T-helper 17 cell (primary cell): ENCODE measurements at places on chromosomes 5 and 9.
A peak's percentile ranks its signal among the peaks of the same experiment; 100 is the strongest.

- DNase-seq = no peak
- no peaks in the 10 kb centered on the region for H3K4me1 ChIP-seq
- no peak overlapping the region for H3K27ac ChIP-seq
- no peak overlapping the region for H3K4me3 ChIP-seq
- peaks cover 25% of the 10 kb centered on the region for H3K27me3 ChIP-seq
- H3K36me3 ChIP-seq = no peaks in the 10 kb centered on the region
Observed at GRCh38 chr9:110606179-110606790, 26.7 kb upstream of the SVEP1 start.

- peaks cover 20% of the 10 kb centered on the region for H3K27me3 ChIP-seq
- no peak for DNase-seq
- H3K4me1 ChIP-seq = no peaks in the 10 kb centered on the region
- no peaks in the 10 kb centered on the region for H3K36me3 ChIP-seq
- no peak overlapping the region for H3K27ac ChIP-seq
Observed at GRCh38 chr9:115636596-115636995, 517.0 kb upstream of the PAPPA start.

DNA sequence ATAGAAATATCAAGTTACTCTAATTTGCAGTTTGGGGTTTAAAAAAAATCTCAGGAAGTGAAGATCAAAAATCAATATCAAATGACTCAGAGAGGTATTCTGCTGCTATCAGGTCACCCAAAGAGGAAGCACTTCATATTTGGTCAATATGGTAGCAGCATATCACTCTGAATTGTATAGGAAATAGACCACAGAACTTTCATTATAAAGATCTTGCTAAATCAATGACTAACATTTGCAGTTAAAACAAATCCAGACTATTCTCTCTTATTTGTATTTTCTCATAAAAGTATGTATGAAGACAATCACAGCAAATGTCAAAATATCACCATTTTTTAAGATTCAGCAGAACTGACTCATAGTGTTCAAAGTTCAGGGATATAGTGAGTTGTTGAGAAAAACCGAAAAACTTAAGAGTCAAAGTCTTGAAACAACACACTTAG lies 105.8 kb upstream of the PCSK1 start:
- DNase-seq = no peak
- H3K4me1 ChIP-seq = peaks cover 19% of the 10 kb centered on the region
- no peak overlapping the region for H3K4me3 ChIP-seq
- no peak overlapping the region for H3K27ac ChIP-seq

DNA sequence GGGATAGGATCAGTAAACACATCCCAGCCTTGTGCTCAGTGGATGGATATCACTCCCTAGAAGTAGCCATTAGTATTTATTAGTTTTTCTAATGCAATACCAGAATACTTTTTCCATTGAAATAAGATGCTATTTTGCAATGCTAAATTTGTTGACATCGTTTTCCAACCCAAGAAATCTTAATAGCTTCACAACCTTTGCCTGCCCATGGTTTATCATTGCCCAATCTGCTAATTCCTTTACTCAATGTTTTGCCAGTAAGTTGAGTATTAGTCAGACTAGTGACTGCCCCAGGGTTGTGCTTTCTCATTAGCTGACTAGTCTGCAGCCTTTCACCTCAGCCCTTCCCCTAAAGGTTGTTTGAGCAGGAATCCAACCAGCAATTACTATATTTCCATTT lies 62.9 kb downstream of the NREP start:
- H3K27ac ChIP-seq = no peak overlapping the region
- no peaks in the 10 kb centered on the region for H3K36me3 ChIP-seq
- H3K4me3 ChIP-seq = no peak overlapping the region
- DNase-seq = no peak

- H3K27ac ChIP-seq = no peak overlapping the region
- no peak for DNase-seq
- no peak overlapping the region for H3K4me3 ChIP-seq
- H3K4me1 ChIP-seq = no peaks in the 10 kb centered on the region
- H3K36me3 ChIP-seq = no peaks in the 10 kb centered on the region
Observed at GRCh38 chr5:102591650-102592049, 92.8 kb upstream of the SLCO6A1 start.

- H3K4me3 ChIP-seq = no peak overlapping the region
- H3K27me3 ChIP-seq = peaks cover 14% of the 10 kb centered on the region
Observed at GRCh38 chr9:1236061-1236460, 185.9 kb downstream of the DMRT2 start.

DNA sequence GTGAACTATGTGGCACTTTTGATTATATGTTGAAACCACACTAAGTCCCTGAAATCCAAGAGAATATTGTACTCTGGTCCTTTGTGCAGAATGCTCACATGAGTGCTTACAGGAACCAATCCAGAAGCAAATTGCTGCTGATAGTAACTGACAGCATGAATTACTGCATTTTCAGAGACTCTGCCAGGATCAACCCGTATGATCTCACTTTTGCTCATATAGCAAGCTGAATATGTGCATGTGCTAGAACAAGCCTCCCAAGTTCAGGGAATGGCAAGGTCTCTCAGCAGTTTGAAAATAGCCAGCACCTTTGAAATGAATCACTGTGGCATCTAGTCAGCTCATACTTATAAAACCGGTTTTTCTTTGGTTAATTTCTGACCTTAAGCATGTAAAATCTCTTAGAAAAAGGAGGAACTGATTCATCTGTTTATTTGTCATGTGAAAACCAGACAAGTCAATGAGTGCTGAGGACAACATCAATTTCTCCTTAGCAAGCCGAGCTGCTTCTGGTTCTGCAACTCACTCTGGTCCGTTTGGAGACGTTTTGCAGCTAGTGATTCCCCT lies 215.7 kb upstream of the ELL2 start:
- no peak overlapping the region for H3K4me3 ChIP-seq
- no peak overlapping the region for H3K27ac ChIP-seq
- no peaks in the 10 kb centered on the region for H3K36me3 ChIP-seq
- no peaks in the 10 kb centered on the region for H3K4me1 ChIP-seq
- no peak for DNase-seq
- peaks cover 10% of the 10 kb centered on the region for H3K27me3 ChIP-seq

DNA sequence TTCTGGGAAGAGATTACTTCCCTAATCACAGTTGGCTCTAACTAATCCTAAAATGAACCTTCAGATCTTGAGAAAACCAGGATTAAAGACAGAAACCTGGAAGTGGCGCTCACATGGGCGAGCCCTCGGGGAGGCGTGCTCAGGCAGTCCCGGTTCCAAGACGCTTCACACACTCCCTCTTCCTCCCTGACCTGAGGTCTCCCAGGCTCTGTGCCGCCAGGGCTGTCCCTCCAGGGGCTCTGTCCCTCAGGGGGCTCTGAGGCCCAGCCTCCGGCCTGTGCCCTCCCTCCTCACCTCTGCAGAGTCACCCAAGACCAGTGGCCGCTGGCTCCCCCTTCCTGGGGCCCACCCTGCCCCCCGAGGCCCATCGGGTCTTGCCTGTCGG lies 10.2 kb downstream of the SLC9A3 start:
- no peak for DNase-seq

DNA sequence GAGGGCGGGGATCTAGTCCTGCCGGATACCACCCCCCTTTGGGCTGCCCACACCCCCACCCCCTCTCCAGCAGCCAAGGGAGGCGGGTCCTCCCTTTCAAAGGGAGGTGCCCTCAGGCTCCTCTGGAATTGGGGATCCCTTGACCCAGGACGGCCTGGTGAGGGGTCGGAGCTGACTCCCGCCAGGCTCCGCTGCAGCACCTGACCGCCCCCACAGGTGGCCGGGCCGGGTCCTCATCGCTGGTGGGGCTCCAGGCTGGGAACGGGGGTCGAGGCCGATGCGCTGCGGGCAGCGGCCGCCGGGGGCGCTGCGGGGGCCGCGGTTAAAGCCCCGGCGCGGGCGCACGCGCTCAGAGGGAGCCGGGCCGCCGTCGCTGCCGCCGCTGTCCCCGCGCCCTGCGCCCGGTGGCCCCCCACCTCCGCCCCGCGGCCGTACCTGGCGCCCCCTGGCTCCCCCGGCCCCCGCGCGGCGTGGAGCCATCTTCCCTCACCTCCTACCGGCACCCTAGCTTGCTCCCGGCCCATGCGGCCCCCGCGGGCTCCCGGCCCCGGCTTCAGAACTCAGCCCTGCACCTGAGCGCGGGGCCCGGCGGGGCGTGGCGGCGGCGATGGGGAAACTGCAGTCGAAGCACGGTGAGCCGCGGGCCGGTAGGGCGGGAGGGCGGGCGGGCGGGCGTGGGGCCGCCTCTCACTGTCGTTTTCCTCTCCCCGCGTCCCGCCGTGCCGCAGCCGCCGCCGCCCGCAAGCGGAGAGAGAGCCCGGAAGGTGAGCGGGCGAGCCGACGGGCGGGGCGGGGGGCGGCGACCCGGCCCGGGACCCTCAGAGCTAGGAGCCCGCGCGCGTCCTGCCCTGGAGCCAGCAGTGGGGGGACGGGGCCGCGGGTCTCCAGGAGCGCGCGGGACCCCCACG lies at the start of gene NKD2:
Gene NKD2 (plus strand): TSS at position 352 of the 908 bp plus-strand sequence. CDS start 256 bp downstream, at position 608.
- peak within 1 kb of the TSS; percentile 87 for H3K4me3 ChIP-seq
- peaks cover 15% of the 10 kb centered on the region for H3K4me1 ChIP-seq
- no peak within 1 kb of the TSS for H3K27ac ChIP-seq
- no peak for DNase-seq
- H3K27me3 ChIP-seq = peaks cover 51% of the 10 kb centered on the region

GRCh38 chr5:79795764-79796398 lies 106.2 kb downstream of the CMYA5 start:
- no peak overlapping the region for H3K4me3 ChIP-seq
- no peaks in the 10 kb centered on the region for H3K27me3 ChIP-seq
- H3K27ac ChIP-seq = no peak overlapping the region
- no peak for DNase-seq
- no peaks in the 10 kb centered on the region for H3K36me3 ChIP-seq
- peaks cover 4% of the 10 kb centered on the region for H3K4me1 ChIP-seq

GRCh38 chr9:135573124-135573523 lies 11.6 kb downstream of the PAEP start:
- H3K36me3 ChIP-seq = no peaks in the 10 kb centered on the region
- H3K4me1 ChIP-seq = no peaks in the 10 kb centered on the region
- no peak for DNase-seq
- no peak overlapping the region for H3K4me3 ChIP-seq
- H3K27ac ChIP-seq = no peak overlapping the region
- no peaks in the 10 kb centered on the region for H3K27me3 ChIP-seq

GRCh38 chr5:88769165-88769564 lies 113.8 kb downstream of the MEF2C start:
- no peak overlapping the region for H3K4me3 ChIP-seq
- peaks cover 22% of the 10 kb centered on the region for H3K27me3 ChIP-seq
- H3K27ac ChIP-seq = no peak overlapping the region
- H3K4me1 ChIP-seq = no peaks in the 10 kb centered on the region

DNA sequence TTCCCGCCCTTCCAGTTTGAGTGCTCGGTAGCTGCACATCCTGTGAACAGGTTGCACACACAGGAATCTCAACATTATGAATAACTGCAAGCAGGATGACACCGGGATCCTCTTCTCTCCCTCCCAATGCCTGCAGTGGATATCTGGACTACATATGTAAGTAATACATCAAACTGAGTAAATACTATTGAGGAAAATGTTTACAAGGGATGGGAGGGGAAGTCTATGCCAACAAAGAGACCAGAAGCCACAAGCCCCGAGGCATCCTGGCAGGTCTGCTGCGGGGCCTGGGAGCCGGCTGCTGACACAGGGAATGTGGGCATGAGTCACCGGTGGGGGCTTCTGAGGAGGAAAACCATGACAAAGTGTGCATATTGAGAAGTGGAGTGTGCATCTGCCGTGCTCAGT lies 8.6 kb upstream of the ANKRD33B start:
- peaks cover 19% of the 10 kb centered on the region for H3K4me1 ChIP-seq
- H3K36me3 ChIP-seq = peaks cover 2% of the 10 kb centered on the region
- no peak overlapping the region for H3K4me3 ChIP-seq
- DNase-seq = no peak
- peaks cover 33% of the 10 kb centered on the region for H3K27me3 ChIP-seq
- H3K27ac ChIP-seq = no peak overlapping the region

DNA sequence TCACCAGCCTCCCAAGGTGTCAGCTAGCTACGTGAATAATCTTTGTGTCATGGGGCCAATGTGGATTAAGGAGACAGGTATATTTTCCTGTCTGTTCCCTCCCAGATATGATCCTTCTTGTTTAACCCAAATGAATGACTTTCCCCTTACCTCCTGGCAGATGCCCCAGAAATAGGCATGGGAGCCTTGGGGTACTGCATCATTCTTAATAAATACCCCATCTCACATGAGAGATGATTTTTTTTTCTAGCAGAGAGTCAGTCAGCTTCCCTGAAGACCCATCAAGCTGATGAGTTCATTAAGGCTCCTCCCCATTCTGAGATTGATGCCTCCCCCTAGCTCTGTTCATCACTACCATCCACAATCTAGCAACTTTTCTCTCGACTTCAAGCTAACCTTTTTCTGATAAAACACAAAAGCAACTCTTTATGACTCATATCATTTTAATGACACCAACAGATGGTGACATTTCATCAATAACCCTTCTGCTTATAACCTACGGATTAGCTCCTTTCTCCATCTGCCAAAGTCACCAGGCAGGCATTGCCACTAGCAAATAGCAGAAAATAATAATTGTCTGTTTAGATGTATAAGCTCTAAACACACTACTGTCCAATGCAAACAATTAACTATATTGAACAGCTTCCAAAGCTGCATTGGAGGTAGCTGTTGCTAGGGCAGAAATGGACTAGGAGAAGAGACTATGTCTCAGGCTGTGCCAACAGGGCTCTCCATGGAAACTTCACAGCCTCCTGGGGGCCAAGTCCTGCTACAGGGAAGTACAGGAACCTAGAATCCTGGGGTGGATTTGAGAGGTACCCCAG lies 143.7 kb downstream of the ACER2 start:
- no peak overlapping the region for H3K4me3 ChIP-seq
- H3K36me3 ChIP-seq = no peaks in the 10 kb centered on the region
- H3K27me3 ChIP-seq = peaks cover 22% of the 10 kb centered on the region
- H3K27ac ChIP-seq = no peak overlapping the region

DNA sequence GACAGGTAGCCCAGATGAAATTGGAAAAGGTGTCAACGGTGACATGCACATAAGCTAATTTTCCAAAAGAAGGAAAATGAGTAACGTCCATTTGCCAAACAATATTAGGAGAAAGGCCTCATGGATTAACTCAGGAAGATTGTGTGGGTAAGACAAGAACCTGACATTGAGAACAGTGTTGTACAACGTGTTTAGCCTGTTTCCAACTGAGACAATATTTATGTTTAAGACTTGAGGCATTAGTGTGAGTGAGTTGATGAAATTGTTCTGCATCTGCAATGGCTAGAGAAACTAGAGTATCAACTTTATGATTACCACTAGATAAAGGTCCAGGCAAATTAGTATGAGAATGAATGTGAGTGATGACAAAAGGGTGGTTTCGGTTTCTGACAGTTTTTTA lies 191.3 kb upstream of the RAI14 start:
- H3K4me1 ChIP-seq = no peaks in the 10 kb centered on the region
- H3K36me3 ChIP-seq = no peaks in the 10 kb centered on the region
- no peak overlapping the region for H3K4me3 ChIP-seq
- DNase-seq = no peak
- peak overlapping the region; percentile 6 for H3K27ac ChIP-seq

DNA sequence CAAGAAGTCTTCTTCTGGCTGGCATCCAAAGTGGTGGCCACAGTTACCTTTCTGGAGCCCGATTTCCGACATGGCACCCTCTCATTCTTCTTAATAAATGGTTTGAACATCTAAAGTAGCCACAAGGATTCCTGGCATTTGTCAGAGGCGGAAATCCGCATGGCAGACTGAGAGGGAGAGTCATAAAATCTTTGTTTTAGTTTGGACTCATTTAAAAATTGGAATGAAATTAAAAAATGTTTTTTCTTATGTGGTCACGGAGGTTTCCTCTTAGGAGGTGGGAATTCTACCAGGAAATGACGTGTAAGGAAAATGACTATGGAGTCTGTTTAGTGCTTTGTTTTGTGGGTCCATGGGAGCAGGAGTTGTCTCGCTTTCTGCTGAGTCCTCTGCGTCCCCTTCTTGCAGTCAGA lies 133.0 kb upstream of the PTCH1 start:
- no peak for DNase-seq
- H3K36me3 ChIP-seq = no peaks in the 10 kb centered on the region
- H3K27me3 ChIP-seq = peaks cover 6% of the 10 kb centered on the region
- H3K4me3 ChIP-seq = no peak overlapping the region
- no peak overlapping the region for H3K27ac ChIP-seq
- peaks cover 2% of the 10 kb centered on the region for H3K4me1 ChIP-seq
